ENCODE measurements at places on chromosomes 1 and 21.

DNA sequence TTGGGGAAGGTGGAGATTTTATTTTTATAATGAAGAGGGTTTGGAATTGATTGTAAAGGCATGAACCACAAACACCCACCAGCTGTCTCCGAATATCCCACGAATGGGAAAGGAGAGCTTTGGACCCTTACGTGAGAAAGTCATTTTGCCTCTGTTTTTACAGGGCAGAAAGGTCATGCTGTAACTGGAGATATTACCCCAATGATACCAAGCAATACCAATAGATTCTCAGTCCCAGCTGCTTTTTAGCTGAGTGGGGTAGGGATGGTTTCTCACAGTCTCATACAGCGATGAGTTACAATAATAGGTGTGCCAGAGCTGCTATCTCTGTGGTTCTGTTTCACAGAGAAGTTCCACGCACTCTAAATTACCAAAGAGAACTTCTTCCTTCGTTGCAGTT, 8.8 kb upstream of the F3 start:
- no peak for DNase-seq

DNA sequence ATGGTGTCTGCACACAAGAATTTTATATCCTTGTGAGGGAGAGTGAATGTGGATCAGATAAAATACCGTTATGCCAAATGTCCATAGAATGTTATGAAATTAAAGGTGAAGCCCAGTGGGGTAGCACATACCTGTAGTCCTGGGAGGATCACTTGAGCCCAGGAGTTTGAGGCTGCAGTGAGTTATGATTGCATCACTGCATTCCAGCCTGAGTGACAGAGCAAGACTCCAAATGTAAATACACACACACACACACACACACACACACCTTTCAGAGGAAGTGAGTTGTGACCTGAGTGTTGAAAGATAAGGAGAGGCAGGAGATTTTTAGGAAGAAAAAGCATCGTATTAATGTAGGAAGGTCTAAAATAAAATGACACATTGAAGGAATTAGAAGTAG, 28.1 kb upstream of the ZYG11A start:
- no peak for DNase-seq

GRCh38 chr1:935751-936231, 12.1 kb downstream of the SAMD11 start:
- no peak for DNase-seq

- DNase-seq, result no peak
These were observed 1.3 kb downstream of the TINAGL1 start for GRCh38 chr1:31577515-31578192.

DNA sequence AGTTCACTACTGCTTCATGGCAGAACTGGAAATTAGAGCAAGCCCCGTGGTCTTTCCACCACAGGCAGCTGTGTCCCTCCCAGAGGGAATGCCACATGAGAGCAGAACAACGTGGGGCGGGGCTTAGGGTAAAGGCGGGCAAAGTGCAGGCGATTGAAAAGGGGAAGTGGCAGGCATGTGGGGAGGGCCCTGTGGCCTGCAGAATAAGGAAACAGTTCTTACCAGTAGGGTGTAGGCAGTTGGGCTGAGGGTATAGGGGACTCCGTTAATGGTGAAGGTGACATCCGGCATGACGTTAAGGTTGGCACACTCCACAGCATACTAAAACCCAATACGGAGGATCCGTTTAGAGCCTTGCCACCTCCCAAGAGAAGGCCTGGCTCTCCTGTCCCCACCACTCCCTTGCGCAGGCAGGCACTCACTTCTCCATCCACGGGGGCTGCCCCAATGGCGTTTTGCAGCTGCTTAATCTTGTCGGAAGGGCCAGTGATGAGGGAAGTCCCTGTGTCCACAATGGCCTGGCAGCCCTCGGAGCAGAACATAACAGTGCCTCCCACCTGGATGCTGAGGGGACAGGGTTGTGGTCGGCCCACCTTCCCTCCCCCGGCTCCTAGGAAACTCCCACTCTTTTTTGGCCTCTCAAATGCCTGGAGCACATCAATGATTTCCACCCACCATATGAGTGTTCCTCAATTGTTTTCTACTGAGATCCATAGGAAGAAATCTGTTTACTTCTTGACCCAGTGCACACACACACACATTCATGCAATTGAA, 9.1 kb upstream of the RAB7B start:
- no peak for DNase-seq

DNA sequence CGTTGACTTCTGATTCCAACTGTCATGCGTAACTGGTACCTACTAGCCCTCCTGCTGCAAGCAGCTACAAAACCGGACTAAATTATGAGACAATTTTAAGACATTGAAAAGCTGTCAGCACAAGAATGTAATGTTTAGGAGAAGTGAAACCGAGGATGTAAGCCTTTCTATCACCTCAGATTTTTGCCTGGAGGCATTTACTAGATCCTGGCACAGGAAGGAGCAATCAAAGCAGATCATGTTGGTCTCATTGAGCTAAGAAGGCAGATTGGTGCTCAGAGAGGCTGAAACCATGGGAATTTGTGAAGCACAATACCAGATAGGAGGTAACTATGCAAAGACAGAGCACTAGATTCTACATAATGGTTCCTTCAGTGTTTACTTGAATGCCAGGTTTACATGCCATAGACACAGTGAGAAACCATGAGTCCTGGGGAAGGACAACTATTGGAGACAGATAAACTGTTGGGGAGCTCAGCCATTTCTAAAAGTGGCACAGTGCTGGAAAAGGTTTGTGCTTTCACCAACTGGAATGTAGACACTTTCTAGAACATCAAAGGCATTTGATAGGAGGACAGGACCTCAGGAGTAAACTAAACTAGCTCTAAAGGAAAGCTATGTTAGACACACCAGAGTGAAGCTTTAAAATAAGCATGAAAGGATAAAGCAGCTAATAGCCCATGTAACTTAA, 179.4 kb downstream of the LYPLAL1 start:
- DNase-seq, result no peak

DNA sequence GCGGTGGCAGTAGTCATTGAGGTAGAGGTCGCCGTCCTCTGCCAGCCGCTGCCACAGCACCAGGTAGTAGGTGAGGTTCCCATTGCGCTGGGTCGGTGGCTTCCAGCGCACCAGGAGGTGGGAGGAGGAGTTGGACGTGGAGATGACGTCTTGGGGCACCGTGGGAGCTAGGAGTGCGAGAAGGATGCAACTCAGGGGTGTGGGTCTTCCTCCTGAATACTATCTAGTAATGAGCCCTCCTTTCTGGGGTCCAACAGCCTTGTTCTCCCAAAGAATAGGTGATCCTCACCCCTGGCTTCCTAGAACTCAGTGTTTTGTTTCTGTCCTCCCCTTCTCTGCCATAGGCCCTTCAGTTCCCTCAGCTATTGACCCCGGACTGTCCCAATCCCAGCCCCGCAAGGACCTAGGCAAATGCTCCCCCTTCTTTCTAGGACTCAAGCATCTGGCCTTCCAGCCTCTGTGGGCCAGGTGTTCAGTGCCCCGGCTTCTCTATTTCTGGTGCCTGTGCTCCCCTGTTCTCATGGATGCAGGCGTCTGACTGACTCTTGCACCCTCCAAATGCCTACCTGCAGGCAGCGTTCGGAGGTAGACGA, 12.9 kb downstream of the INSRR start:
- DNase-seq, result no peak

- no peak for DNase-seq
These were observed 63.1 kb downstream of the APP start for GRCh38 chr21:26107429-26107828.

DNA sequence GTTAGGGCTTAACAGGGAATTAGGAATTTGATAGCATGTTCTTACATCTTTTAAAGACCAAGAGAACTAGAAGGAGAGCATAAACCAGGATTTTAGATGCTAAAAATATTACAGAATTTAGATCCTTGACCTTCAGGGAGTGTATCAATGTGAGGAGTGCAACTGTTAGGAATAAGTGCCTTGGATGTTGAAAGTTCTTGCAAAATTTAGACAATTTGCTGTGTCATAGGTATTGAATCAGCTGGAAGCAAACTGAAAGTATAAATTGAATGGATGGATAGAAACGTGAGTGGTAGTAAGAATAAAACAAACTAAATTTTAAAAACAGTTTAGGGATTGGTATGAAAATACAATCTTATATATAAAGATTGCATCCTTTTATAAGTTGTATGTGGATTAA, 27.7 kb downstream of the PPP1R12B start:
- no peak for DNase-seq

DNA sequence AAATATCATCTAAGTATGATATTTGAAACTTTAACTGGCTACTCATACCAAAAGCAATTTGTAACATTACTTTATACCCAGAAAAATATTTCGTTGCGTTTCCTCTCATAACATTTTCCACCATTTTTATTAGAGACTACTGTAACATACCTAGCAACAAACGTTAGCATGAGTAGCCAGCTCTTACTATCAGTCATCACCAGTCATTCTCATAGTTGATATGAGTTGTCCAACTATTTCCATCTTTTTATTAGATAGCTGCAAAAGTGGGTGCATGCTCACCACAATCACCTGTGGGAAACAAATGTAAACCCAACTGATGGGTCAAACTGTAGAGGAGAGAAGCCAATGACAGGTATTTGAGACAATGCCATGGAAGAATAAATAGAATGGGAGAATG, 114.6 kb downstream of the AKT3 start:
- no peak for DNase-seq

DNA sequence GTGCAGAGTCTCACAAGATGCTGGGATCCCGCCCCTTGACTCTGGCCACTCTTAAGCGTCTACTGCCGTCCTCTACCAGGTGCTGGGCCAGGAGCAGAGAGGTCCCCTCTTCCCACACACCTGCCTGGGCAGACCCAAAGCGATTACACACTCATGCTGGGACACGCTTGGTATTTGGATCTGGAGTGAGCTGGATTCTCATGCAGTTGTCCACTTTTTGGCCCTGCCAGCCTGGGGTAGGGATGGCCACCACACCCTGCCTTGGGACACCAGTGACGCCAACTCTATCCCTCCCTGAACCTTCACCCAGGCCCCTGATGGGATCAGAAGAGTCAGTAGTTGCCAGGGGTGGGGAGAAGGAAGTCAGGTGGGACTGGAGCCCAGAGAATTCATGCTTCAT, 28.6 kb downstream of the ITPKB start:
- no peak for DNase-seq

DNA sequence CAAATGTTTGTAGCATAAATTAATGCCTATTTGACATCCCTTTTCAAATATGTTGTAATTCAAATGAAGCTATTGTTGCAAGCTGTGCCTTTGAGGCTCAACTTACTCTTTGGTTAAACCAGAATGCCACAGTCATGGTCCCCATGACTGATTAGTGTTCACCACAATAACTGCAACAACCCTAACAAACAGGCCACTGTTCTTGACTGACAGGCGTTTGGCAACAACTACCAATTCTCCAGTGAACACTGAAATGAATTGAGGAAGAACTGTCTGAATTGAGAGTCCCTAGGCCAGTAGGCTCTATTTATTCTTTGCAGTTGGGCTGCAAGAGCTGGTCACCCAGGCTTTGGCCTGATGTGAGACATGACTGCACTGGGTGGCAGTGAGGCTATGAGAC, 6.6 kb upstream of the TMEM167B start:
- no peak for DNase-seq

- no peak for DNase-seq
These were observed 31.6 kb upstream of the ETS2 start for GRCh38 chr21:38774152-38774551.

DNA sequence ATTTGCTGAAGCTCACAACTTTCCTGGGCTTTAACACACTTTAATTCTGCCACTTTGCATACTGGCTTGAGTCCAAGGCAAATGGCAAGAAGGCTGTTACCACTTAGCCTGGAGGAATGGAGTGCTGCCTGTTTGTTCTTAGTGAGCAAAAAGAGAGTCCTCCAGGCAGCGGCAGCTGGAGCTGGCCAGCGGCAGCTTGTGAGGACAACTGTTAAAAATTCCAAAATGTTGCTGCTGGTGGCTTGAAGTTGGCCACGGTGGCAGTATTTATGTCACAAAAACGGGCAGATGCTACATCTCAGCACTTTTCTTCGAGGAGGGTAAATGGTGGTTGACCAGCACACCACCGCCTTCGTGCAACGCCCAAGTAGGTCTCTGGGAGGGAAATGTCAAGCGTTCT, 27.3 kb downstream of the STPG1 start:
- DNase-seq, result no peak

DNA sequence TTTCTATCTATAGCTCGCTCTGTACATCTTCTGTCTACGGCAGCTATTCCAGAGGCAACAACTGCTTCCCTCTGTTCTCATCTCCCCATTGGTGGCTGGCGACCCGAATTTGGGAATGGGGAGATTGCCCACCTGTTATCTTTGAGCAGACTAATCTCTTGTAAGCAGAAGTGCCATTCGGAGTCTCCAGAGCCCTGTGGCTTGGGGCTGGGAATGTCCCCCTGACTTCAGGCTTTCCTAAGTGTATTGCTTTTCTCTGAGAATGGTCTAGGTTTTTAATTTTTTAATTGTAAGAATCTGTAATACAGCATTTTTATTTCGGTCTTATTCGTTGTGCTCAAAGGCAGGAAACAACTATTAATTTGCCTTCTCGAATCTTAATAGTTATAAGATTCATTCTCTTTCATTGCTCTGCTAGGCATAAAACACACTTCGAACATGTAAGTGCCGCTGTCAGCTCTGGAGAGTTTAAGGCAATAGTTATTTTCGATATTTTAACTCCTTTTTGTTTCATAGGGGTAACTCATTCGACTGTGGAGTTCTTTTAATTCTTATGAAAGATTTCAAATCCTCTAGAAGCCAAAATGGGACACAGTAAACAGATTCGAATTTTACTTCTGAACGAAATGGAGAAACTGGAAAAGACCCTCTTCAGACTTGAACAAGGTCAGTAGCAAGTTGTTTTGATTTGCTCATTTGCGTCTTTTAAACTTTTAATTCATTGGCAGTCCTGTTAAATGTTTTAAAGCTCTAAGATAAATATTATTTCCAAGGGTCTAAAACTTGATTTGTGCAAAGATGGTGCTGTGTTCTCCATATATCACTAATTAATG, 514 bp downstream of the AGL start:
- no peak for DNase-seq

- no peak for DNase-seq
These were observed 792.8 kb upstream of the B3GALT2 start for GRCh38 chr1:193979219-193979618.

DNA sequence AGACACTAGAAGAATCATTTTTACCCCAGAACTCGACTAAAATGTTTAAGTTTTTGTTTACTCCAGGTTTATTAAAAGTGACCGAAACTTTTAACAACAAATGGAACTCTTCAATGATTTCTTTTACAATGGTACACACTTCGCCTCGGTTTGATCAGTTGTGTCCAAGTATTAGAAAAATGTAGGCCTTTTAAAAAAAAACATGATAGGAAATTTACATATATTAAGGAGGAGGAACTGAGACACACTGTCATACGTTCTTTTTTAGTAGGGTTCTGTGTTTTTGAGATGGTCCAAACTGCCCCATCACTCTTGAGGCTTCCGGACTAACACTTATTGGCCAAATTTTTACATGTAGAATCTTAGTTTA, 1.3 kb downstream of the PRDM2 start:
- DNase-seq, result no peak

GRCh38 chr1:40868051-40868723, 6.0 kb upstream of the CITED4 start:
- no peak for DNase-seq
